ENCODE measurements at places on chromosomes 1 and 21.

DNA sequence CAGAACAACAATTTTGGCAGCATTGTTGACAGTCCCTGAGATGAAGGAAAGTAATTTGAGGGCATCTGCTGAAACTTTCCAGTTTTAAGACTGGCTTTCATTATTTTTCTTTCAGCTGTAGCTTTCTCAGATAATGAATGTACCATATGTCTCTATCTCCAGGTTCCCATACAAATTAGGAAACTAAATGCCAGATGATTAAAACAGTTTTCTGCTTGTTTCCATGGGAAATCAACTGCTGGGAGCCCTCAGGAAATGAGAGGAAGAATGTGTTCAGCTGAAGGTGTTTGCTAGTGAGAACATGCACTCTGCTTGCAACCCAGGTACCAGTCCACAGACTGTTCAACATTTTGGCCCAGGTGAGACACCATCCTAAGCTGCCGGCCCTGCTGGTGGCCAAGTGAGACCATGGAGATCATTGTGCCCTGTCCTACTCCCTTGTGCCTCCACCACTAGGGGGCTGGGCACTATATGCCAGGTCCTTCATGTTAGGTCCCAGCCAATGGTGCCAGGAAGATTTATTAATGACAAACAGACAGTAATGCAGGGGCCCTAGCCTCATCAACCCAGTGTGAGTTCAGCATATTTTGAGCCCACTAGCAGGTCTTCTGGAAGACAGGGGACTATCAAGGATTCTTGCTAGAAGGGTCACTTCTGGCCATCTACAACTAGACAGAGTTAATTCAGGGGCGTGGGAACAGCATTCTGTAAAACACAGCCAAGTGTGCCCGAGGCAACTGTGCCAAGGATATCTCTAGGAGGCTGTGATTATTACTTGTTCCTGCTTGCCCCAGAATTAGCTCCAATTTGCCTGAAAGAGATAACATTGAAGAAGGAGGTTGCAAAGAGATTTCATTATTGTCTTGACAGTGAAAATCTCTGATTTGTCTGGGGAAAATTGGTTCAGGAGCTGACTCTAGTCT lies 17.0 kb upstream of the LRRC8C start:
- no peak for DNase-seq

DNA sequence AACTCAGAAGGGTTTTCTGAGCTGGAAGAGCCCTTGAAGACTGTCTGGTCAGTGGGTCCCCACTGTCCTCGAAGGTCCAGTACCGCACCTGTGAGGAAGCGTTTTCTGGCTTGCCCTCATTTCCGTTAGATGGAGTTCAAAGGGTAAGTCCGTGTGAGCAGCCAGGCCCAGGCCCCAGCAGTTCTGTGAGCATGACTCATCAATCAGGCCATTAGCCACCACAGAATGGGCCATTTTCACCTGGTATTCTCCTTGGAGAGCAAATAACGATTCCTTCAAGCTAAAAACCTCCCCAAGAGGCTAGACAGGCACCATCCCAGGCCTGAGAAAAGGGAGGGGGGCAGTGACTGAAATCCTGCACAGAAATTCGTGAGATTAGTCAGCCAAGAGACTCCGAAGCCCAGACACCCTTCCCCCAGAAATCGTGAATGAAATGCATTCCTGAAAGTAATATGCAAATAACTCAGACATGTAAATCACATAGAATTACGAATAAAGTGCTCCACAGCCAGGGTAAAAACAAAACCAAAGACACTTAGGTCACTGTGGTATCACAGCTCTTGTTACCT lies 66.0 kb downstream of the BCAR3 start:
- no peak for DNase-seq

DNA sequence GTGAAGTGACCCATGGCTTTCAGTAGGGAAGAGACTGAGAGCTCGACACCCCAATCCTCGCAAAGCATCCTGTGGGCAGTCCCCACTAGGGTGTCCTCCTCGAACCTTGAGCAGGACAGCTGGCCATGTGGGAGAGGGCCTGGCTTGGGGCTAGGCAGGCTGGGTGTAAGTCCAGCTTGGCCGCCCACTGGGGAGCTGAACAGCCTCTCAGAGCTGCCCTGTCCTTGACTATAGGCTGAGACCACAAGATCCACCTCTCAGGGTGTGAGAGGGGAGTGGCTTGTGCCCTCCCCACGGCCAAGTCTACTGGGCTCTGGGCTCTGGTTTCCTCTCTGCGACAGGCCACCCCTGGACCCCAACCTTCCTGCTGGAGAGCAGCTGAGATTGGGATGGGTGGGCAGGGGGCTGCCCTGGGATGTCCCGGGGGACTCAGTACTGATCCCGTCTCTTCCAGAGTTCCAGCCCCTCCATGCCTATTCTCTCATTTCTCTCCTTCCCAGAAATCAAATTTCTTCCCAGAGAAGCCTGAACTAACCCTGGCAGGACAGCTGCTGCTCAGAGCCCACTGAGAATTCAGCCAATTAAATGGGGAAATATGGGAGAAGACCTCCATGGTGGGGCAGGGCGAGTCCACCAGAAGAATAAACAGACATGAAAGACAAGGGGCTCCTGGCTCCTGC lies 282.9 kb downstream of the PTPRU start:
- DNase-seq: no peak

DNA sequence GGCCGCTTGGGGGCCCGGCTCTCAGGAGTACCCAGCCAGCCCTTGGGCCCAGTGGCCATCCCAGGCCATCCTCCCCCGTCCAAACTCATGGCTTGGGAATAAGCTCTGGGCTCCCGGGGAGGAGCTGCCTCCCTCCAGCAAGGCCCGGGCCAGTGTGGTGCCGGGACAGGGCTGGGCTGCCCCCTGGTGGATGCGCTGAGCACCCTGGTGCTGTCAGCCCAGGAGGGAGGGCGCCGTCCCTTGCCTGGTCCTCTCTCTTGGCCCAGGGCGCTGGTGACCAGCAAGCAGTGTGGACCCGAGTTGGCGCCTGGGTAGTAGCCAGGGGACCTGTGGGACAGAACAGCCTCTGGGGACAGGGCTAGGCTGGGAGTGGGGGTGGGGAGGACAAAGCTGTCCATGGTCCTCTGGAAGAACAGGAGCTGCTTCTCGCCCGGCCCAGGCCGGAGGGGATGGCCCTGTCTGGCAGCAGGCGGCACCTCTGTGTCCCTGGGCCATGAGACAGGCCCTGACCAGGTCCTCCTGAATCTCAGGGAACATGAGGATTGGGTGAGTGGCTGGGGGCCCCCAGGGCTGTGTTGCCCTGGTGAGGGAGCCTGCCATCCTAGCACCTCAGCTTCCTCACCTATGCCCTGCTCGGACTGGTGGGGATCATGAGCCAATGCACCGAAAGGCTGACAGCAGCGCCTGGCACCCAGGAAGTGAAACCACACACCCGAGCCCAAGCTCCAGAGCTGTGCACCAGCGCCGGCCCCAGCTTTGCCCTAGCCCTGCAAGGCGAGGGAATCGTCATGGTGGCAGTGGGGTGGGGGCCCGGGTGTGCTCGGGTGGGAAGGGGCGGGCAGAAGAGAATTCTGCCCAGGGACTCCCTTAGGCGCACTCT lies 9.4 kb downstream of the MORN1 start:
- DNase-seq: peak; percentile 97

GRCh38 chr1:206784471-206784903 lies 12.2 kb upstream of the IL10 start:
- no peak for DNase-seq

GRCh38 chr1:109104364-109105151 lies 9.4 kb upstream of the ELAPOR1 start:
- DNase-seq: no peak

- DNase-seq: peak; percentile 78
Observed at GRCh38 chr1:32201011-32201855, 838 bp downstream of the CCDC28B start.

- no peak for DNase-seq
Observed at GRCh38 chr1:59022799-59023198, 239.0 kb upstream of the JUN start.

- DNase-seq: no peak
Observed at GRCh38 chr1:41440321-41441085, 44.0 kb downstream of the EDN2 start.

DNA sequence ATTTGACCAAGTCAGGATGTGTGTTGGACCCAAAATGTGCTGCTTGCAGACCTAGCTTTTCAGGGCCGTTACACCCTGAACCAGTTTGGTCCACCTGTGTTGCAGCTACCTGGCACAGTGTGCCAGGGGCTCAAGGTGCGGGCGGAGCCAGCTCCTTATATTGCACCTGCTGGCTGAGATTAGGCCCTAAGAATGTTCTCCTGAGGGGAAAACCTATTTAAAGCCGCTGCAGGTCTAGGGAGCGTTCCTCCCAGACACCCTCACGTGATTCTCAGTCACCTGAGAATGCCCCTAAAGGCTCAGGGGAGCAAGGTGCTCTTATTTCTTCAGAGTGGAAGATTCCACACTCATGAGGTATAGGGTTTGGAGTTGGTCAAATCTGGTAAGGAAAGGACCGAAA lies 12.0 kb downstream of the GSTM3 start:
- DNase-seq: no peak

DNA sequence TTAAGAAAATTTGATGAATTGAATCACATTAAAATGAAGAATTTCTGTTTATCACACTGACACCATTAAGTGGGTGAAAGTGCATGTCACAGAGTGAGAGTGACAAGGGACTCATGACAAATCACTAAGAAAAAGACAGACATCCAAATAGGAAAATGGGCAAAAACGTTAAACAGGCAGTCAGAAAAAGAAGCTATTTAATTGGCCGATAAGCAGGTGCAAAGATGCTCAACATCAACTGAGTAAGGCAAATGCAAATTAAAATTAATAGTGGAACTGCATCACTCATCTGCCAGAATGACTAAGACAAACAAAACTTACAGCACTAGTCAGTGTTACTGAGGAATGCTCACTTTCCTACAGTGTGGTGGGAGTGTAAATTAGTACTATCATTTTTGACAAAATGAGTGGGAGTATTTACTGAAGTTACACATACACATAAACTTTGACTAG lies 39.2 kb upstream of the RUNX1 start:
- DNase-seq: no peak

- DNase-seq: no peak
Observed at GRCh38 chr1:114712977-114713376, 3.6 kb downstream of the NRAS start.

GRCh38 chr1:21308847-21309652 lies 18.8 kb upstream of the ECE1 start:
- DNase-seq: no peak

- DNase-seq: no peak
Observed at GRCh38 chr1:247453245-247453644, 4.7 kb downstream of the OR2B11 start.

- no peak for DNase-seq
Observed at GRCh38 chr1:92343061-92343460, 44.2 kb downstream of the RPAP2 start.

- peak; percentile 18 for DNase-seq
Observed at GRCh38 chr1:92298213-92298572, 594 bp downstream of the GLMN start.

DNA sequence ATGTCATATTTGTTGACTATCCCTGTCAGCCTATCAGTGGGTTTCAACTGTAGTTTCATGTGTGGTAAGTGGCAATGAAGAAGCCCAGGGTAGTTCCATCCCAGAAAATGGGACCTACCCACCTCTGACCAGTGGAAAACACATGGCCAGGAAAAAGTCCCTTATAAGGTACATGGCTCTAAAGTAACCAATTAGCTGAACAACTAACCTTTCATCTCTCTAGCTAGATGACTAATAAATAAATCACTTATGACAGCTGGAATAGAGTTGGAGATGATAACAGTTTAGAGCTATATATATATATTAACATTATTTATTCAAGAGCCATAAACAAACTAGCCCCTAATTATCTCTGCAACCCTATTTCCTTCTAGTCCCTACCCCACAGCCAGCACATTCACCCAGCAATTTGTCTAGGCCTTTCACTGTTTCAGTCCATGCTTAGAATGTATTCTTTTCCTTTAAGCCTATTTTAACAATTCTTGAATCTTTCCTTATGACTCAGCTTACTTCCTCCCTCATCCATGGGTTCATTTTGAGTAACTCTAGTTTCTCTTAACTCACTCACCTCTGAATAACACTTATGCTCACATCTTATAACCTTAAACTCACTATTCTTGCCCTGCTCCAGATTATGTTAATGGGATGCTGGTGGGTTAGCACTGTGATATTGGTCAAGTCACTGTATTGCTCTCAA lies 83.7 kb downstream of the TNFSF18 start:
- no peak for DNase-seq

DNA sequence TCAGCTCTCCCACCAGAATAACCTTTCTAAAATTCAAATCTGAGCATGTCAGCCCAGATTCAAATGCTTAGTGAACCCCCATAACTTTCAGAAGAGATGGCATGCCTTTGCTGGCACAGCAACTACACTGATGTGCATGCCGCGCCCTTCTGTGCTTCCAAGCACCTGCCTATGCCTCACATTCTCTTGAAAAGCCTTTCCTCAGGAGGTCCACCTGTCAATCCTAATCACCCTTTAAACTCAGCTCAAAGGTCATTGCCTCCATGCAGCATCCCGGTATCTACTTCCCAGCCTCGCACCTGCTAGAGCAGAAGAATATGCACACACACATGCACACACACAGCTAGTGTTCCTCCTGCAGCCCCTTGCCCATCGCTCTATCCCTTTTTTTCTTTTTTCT lies 5.2 kb upstream of the S100A2 start:
- DNase-seq: no peak

DNA sequence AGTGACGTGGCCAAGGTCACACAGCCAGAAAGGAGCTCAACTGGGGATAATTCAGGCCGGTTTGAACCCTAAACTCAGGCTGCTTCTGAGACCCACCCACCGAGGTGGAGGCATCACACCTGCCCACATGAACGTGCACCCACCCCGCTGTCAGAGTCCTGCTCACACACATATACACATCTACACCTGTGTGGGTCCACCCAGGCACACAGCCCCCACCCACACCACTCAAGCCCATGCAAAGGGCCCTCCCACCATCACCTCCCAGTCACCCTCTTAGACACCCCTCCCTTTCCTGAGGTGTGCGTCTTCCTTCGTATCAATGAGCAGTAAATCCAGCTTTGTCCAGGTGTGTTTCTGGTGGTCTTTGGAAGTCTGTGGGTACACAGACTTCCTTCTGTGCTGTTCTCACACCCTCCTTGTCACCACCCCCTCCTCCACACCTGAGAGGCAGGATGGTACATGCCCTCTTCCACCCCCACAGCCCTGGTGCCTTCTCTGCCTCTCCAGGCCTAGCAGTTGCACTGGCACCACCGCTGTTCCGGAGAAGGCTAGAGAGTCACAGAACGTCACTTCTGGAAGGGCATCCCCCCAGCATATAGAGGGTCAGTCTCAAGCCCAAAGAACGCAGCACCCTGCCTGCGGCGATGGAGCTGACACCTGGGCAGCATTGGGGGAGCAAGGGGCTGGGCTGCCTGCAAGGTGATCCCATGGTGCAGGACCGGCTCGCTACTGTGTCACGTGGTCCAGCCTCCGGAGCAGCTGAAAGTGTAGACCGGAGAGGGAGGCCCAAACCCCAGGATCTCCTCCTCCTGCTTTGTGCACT lies 18.9 kb upstream of the FAM131C start:
- no peak for DNase-seq

DNA sequence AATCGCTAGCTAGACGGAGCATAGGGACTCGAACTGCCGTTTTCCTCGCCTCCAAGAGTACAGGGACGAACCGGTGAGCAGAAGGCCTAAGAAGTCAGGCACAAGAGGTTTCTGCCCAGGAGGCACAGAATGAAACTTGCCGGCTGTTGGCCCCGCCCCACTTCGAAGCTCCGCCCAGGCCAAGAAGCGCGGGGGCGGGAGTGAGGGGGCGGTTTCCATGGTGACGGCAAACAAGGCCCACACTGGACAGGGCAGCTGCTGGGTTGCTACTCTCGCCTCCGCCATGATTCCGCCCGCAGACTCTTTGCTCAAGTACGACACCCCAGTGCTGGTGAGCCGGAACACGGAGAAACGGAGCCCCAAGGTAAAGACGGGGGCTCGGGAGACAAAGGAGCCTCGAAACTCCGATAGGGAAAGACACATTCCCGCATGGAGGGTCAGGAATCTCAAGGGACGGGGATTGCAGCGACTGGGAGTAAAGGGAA lies at the start of gene DNALI1:
TSS of gene DNALI1 (plus strand) at position 229 of the 485 bp plus-strand sequence. CDS start at position 284, 55 bp downstream.
- peak; percentile 95 for DNase-seq
